Activated T-helper 2 cell treated with anti-CD3 and anti-CD28 coated beads, Interferon-gamma antibody, Interleukin-2, Interleukin-4, amounts not matched to agents 10 μg/mL and 5 μg/mL and 100 μg/mL, durations not matched to agents 14 hours and 24 hours and 36 hours (primary cell): ENCODE measurements at places on chromosomes 11 and 22.

- no peak for DNase-seq
- H3K4me3 ChIP-seq = no peak overlapping the region
- H3K27me3 ChIP-seq = no peaks in the 10 kb centered on the region
- no peaks in the 10 kb centered on the region for H3K36me3 ChIP-seq
- H3K4me1 ChIP-seq = no peaks in the 10 kb centered on the region
- H3K27ac ChIP-seq = no peak overlapping the region
These were observed 26.5 kb downstream of the RPL27A start for GRCh38 chr11:8709002-8709672.

DNA sequence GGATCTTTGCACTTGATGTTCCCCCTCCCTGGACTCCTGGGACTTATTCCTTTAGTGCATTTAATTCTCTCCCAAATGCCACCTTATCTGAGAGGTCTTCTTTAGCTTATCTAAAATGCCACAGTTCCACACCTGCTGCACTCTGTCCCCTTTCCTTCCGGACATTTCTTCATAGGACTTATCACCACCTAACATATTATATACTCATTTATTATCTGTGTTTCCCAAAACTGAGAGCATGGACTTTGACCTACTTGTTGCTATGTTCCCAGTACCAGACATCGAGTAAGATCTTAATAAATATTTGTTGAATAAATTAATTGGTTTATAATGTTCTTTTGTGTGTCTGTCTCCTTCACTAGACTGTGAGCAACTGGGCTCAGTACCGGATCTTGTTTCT is 585.3 kb downstream of the INSC start:
- DNase-seq = no peak
- no peaks in the 10 kb centered on the region for H3K27me3 ChIP-seq
- H3K27ac ChIP-seq = no peak overlapping the region
- no peak overlapping the region for H3K4me3 ChIP-seq
- no peaks in the 10 kb centered on the region for H3K4me1 ChIP-seq
- no peaks in the 10 kb centered on the region for H3K36me3 ChIP-seq

GRCh38 chr22:28111501-28112189 is 192.6 kb upstream of the PITPNB start:
- H3K4me3 ChIP-seq = no peak overlapping the region
- no peak overlapping the region for H3K27ac ChIP-seq
- H3K4me1 ChIP-seq = no peaks in the 10 kb centered on the region
- H3K36me3 ChIP-seq = no peaks in the 10 kb centered on the region
- DNase-seq = no peak

DNA sequence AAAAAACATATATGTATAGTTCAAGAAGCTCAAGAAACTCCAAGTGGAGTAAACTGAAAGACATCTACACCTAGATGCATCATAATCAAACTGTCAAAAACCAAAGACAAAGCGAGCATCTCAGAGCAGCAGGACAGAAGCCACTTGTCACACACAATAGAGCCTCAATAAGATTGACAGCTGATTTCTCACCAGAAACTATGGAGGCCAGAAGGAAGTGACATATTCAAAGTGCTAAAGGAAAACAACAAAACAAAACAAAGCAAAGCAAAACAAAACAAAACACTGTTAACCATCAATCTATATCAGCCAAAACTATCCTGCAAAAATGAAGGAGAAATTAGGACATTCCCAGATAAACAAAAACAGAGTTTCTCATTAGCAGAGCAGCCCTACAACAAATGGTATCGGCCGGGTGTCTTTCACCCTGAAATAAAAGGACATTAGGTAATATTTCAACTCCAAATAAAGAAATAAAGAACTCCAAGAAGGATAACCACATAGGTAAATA is 65.8 kb upstream of the SEPTIN5 start:
- H3K27ac ChIP-seq = no peak overlapping the region
- H3K36me3 ChIP-seq = no peaks in the 10 kb centered on the region
- DNase-seq = no peak
- no peaks in the 10 kb centered on the region for H3K4me1 ChIP-seq
